ENCODE measurements at places on chromosomes 6 and 20.

DNA sequence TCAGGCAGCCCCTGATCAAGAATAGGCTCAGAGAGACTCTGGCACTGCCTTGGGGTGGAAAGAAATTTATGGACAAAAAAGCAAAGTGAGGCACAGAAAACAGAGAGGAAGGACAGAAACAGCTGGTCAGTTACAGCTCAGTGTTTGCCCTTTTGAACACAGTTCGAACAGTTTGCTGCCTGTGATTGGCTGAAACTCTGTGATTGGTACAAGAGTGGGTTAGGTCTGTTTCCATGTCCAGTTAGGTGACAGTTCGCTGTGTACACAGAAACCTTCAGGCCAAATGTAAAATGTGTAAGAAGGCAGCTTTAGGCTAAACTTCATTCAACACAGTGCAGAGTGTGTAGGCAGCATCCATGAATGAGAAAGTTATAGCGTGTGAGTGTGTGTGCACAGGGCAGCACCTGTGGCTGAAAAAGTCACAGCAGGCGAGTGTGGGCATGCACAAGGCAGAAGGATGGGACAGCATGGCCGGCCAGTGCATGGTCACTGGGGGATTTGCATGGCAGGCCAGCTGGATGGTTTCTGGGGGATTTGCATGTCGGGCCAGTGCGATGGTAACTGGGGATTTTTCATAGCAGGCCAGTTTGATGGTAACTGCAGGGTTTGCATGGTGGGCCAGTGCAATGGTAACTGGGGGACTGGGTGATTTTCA is 75.4 kb upstream of the FRMD1 start:
- DNase-seq = no peak

- DNase-seq = no peak
These were observed 29.0 kb downstream of the PDYN start for GRCh38 chr20:1964659-1965405.

DNA sequence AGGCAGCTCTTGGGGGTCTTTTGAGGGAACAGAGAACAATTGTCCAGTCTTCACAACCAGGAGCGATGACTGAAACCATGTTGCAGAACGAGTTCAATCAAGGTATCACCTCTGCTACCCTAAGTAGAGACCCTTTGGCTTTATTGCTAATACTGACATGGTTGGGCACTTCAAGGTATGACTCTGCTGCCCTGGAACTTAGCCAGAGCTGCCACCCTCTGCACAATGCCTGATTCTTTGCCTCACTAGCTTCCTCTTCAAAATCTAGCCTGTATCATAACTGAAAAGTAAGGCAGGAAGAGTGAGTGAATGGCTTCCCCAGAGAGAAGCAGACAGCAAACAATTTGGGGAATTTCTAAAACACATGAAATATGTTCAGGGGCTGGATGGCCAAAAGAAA is 592.7 kb upstream of the NRSN1 start:
- DNase-seq = no peak

- no peak for DNase-seq
These were observed 43.9 kb downstream of the TRPC4AP start for GRCh38 chr20:35048739-35049138.

GRCh38 chr6:105326216-105326615 is 76.7 kb downstream of the PREP start:
- no peak for DNase-seq

- DNase-seq = no peak
These were observed 246.4 kb downstream of the PHACTR1 start for GRCh38 chr6:12962987-12963386.

DNA sequence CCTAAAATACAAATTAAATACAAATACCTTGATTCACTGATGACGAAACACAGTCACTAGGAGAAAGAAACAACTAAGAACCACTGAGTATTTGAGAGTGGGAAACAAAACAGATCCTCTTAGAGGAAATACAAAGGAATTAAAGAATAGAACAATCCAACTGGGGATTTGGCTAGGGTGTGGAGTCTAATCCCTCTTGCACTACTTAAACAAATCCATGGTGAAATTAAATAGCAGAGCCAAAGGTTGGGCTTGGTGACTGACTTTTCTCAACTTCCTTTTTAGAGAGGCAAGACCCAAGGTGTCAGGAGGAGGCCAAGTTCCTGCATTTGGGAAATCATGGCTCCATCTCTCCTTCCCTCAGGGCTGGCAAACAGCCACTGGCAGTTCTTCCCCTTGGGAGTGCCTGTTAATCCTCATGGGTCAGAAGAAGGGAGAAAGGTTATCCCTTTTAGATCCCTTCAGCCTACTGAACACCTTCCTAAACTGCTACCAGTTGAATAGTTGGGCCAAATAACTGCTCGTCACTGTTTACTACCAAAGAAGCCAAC is 101.2 kb upstream of the TRAF3IP2 start:
- no peak for DNase-seq

- DNase-seq = no peak
These were observed 489.5 kb downstream of the CDH26 start for GRCh38 chr20:60447703-60448102.

GRCh38 chr6:5746053-5746758 is 260.5 kb downstream of the NRN1 start:
- no peak for DNase-seq

DNA sequence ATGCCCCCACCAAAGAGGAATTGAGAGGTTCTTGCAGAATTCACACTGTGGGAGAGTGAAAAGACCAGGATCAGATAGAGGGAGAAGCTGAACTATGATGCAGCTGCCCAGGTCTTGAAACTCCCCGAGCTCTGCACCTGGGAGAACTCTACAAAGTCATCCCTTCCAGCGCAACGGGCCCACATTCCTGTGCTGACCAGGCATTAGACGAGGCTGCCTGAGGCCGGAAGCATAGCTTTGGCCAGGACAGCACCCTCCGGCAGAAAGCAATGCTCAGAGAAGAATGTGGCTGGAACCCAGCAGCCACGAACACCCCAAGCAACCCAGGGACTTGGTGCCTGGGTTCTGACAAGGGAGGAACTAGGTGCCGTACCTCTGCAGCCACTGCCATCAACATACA is 281.5 kb upstream of the CDH4 start:
- DNase-seq = no peak

DNA sequence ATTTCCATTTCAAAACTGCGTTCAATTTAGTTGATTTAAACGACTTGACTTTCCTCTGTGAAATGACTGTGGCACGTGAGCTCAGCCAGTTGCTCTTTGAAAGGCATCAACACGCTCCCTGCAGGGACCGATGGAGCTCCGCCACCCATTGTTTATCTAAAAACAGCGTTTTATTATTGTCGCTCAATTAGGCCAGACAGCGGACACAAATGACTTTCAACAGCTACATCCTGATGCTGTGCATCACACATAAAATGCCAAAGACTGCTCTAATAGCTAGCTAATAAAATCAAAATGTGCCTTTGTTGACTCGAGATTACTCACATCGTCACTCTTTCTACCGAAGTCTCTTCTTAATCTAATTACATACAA is 332.5 kb downstream of the CD83 start:
- no peak for DNase-seq

GRCh38 chr6:154276810-154277628 is 79.6 kb downstream of the IPCEF1 start:
- DNase-seq = peak; percentile 67

- no peak for DNase-seq
These were observed 22.8 kb downstream of the FITM2 start for GRCh38 chr20:44288252-44288651.

GRCh38 chr20:2042400-2042799 is 48.5 kb upstream of the PDYN start:
- peak; percentile 41 for DNase-seq

- no peak for DNase-seq
These were observed 14.3 kb upstream of the NEDD9 start for GRCh38 chr6:11246722-11247121.

GRCh38 chr20:15236812-15237211 is 899.4 kb upstream of the FLRT3 start:
- DNase-seq = peak; percentile 35

GRCh38 chr6:117976030-117976651 is 69.1 kb downstream of the SLC35F1 start:
- peak; percentile 38 for DNase-seq

DNA sequence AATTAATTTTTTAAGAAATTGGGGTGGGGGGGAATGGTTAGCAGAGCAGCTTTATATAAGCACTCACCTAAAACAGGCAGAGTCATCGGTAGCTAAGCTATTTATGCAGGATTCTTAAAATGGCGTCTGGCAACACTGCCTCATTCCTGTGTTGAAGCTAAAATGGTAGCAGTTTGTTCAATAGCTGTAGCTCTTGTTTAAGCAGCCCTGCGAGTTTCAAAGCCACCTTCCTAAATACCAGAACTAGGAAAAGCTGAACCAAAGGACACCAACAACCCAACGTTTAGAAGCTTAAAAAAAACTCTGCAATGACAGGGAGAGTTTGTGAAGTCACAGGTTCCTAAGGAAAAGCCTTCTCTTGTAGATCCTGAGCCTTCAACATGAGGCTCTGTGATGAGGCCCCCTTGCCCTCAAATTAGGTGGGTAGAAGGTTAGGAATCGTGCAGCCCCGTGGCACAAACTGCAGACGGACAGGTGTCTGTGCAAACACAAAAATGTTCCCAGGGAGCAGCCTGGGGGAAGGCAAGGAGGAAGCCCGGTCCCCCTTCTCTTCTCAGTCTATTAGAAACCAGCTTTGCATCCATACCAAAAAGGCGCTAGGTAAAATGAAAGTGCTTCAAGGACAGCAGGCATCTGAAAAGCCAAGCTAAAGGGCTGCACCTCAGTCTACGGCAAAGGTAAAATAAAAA is 4.7 kb downstream of the ZMYND8 start:
- no peak for DNase-seq

DNA sequence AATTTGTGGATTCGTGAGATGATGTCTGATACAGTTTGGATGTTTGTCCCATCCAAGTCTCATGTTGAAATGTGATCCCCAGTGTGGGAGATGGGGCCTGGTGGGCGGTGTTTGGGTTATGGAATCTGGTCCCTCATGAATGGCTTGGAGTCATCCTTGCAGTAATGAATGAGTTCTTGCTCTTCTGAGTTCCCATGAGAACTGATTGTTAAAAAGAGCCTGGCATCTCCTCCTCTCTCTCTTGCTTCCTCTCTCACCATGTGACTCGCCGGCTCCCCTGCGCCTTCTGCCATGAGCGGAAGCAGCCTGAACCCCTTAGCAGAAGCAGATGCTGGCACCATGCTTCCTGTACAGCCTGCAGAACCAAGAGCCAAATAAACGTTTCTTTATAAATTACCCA is 30.5 kb upstream of the RPP40 start:
- no peak for DNase-seq

GRCh38 chr20:25247518-25247955 is 348 bp upstream of the PYGB start:
- DNase-seq = no peak

DNA sequence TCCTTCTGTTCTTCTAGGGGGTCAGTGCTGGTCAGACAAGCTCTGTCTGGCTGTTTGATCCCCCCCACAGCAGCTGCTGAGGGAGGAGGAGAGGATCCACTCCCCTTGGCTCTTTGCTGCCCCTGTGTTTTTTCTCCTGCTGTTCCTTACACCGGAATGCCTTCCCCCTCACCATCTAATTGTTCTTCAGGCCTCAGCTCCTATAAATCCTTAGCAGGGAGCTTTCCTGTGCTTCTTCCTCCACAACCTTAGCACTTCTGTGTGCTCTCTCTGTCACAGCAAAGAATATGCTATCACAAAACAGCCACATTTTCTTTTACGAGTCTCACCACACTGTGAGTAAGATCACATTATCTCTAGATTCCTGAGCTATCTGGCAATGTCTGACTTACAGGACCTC is 196.6 kb downstream of the OTOR start:
- DNase-seq = no peak

DNA sequence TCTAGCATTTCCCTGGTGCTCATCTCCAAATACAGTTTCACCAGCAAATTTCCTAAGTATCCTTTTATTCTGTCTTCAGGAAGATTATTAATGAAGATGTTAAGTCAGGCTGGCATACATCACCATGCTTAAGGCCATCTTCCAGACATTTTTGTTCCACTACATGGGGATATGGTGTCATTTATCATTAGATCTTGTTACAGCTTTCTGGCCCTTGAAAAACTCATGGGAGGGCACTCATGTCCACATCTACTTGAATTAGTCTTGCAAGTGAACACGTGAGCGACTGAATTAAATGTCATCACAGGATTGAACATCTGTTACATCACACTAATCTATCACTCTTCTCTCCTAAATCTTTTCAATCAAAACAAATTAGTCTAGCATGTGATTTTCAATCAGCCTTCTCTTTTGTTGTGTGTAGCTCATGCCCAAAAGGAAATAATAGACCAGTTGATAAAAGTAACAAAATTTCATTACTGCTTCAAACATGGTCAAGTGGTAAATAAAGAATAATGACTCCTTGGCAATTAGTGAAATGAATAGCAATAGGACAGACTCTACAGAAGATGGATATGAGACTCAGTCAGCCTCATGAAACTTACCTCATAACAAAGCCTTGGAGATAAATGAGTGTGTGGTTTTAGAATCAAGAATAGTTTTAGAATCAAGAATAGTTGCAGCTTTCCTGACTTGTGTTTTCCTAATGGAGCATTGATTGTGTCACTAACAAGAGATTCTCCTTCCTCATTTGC is 80.5 kb downstream of the MTFR2 start:
- no peak for DNase-seq

Measured in kidney glomerular epithelial cell (primary cell).